ENCODE measurements at places on chromosomes 6 and 20. TPM values are rescaled to one million over a fixed set of nuclear protein-coding genes. Genes with fewer than 3 reads are reported as not detected.

Gene RSPH4A
- total RNA-seq, result 0.78 TPM

GRCh38 chr6:169539176-169539897 lies 162.5 kb downstream of the WDR27 start:
- DNase-seq, result no peak
- H3K27me3 ChIP-seq, result no peaks in the 10 kb centered on the region
- no peaks in the 10 kb centered on the region for H3K4me1 ChIP-seq
- H3K4me3 ChIP-seq, result no peak overlapping the region
- no peak overlapping the region for H3K27ac ChIP-seq

Gene ADGRB3
- total RNA-seq, result 13.9 TPM

DNA sequence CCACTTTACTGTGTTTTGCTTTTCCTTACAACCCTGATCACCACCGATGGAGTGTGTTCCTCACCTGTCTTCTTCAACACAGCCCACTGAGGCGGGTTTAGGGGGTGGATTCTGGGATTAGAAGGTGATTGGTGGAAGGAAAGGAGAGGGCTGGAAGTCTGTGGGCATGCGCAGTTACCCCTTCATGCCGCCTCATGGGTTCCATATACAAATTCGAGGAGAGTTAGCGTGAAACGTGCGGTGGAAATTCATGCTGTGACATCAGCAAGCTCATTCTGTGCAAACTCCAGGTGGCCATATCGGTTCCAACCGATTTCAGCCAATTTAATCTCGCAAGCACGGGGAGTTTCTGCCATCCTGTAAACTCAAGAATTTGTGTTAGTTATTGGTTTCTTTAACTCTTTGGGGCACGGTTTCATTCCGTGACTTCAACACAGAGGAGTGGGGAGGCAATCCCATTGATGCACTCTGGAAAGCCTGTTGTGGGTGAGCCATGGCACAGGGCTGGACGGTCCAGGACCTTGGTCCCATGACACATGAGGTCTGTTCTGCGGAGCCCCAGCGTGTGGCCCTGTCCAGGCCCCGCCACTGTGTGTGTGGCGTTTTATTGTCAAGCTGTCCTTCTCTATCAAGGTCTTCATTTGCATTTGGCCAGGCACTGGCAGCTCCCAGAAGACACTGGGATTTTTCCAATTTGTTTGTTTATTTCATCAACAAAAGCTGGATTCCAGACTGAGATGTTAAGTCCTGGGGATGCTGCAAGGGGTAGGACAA lies 482.8 kb upstream of the SULF2 start:
- DNase-seq, result no peak
- no peaks in the 10 kb centered on the region for H3K27me3 ChIP-seq
- H3K4me3 ChIP-seq, result no peak overlapping the region
- no peaks in the 10 kb centered on the region for H3K36me3 ChIP-seq
- no peaks in the 10 kb centered on the region for H3K4me1 ChIP-seq

Gene KCNQ5
- 5.2 TPM for total RNA-seq

- DNase-seq, result no peak
- H3K27me3 ChIP-seq, result no peaks in the 10 kb centered on the region
These were observed 586 bp upstream of the HMGA1 start for GRCh38 chr6:34236131-34236442.

DNA sequence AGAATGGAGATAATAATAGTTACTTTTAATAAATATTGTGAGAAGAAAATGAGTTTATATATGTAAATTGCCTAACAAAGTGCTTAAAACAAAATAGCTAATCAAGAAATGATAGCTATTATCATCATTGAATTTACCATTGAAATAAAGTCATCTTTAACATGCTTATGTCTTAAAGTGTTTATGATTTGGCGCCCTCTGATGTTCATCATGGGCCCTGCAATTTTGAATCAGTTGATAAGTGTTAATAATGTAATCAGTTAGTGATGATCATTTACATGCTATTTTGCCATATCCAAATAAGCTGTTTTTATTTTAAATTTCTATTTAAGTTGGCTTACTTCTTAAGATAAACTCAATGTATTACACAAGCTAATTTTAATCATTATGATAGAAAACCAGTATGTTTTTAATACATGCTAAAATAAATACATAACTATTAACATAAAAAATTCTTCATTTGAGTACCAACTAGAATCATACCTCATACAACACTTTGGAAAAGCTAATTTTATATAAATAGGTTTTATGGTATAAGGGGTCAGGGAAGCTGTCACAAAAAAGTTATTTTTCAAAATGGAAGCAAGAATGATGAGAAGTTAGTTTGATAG lies 39.2 kb upstream of the TPD52L1 start:
- H3K4me1 ChIP-seq, result peaks cover 24% of the 10 kb centered on the region
- no peaks in the 10 kb centered on the region for H3K27me3 ChIP-seq
- H3K36me3 ChIP-seq, result peaks cover 24% of the 10 kb centered on the region
- H3K4me3 ChIP-seq, result no peak overlapping the region
- H3K27ac ChIP-seq, result no peak overlapping the region
- no peak for DNase-seq

- DNase-seq, result no peak
- peaks cover 5% of the 10 kb centered on the region for H3K4me1 ChIP-seq
- H3K4me3 ChIP-seq, result no peak overlapping the region
These were observed 45.2 kb downstream of the RPP40 start for GRCh38 chr6:4958624-4959023.

Gene KIF25
- 1.6 TPM for total RNA-seq

Gene ZSCAN16
- 9.1 TPM for total RNA-seq

DNA sequence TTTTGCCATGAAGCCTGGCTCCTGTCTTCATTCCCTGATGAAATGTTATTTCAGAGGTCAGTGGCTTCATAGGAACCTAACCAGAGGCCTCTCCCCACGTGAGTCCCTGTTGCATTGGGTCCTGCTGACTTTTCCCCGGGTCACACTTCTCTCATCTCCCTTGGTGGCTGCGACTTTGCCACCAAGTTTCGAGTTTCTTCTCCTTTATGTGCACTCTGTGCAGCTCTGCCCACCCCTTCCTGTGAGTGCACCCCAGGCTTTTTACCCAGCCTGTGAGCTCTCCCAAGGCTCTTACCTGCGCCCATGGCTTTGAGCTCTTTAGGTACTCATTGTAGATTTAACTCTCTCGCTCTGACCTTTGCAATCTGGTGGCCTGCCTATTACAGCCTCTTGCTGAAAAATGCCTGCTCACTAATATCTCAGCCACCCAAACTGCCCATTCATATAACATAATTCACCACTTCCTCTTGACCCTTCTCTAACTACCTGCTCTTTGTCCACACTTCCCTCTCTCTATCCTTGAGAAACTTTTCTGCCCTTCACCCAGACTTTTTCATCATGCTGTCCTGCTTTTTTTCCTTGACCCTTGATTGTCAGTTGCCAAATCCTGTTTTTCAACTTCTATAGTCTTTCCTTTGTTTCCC lies 105.9 kb downstream of the SASH1 start:
- no peak for DNase-seq
- H3K27me3 ChIP-seq, result no peaks in the 10 kb centered on the region
- H3K4me1 ChIP-seq, result peaks cover 31% of the 10 kb centered on the region
- H3K36me3 ChIP-seq, result peaks cover 9% of the 10 kb centered on the region
- no peak overlapping the region for H3K27ac ChIP-seq

Gene ARMC2
- 11.3 TPM for total RNA-seq

Gene OVOL2
- 8.6 TPM for total RNA-seq

DNA sequence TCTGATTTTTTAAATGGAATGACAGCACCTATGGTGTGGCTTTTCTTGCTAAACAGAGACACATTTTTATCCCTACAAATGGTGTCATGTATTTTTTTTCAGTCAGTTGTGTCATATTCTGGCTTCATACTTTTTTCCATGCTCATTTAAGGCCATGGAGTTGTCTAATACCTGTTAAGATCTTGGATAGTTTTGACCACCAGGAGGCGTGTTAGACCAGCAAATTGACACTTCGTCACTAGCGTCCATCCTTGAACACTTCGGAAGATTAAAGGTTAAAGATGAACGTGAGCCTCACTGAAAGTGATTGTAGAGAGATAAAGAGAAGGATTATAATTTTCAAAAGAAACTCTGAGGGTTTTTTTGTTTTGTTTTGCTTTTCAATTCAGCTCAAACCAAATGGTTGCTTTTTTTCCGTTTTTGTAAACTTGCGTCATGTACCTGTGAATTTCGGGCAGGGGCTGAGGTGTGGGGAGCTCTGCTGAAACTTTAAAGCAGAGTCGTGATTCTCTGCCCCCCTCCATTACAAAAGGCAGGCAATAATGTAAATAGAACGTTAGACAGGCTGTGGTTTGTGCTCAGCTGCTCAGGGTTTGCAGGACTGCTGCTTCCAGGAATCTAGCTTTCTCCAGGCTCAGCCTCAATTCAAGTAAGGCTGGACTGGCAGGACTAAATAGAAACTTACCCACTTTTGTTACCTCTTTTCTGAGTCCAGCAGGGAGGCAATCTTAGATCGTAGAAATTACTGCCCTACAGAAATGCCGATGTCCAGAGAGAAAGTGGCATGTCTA lies 245.1 kb downstream of the FOXA2 start:
- no peak overlapping the region for H3K27ac ChIP-seq
- H3K27me3 ChIP-seq, result peaks cover 75% of the 10 kb centered on the region
- H3K4me1 ChIP-seq, result peaks cover 3% of the 10 kb centered on the region
- DNase-seq, result no peak
- no peaks in the 10 kb centered on the region for H3K36me3 ChIP-seq

GRCh38 chr6:137708481-137708880 lies 158.6 kb upstream of the TNFAIP3 start:
- H3K36me3 ChIP-seq, result no peaks in the 10 kb centered on the region
- no peak overlapping the region for H3K27ac ChIP-seq
- no peak for DNase-seq

Gene MACROD2
- 10.0 TPM for total RNA-seq

DNA sequence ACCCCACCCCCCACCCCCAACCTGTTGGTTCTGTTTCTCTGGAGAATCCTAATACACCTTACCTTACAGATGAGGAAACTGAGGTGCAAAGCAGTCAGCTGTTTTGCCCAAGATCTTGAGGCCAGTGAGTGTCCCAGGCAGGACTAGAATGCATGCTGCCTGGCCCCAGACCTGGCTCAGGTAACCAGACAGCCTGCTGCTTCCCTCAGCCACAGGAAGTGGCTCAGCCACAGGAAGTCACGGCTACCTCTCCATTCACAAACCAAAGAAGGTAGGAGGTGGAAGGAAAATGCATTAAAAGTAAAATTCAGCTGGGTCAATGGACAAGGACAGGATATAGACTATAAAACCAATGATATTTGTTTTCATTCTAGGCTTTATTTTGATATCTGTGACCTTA lies 517.6 kb downstream of the CD83 start:
- H3K27ac ChIP-seq, result no peak overlapping the region
- no peak overlapping the region for H3K4me3 ChIP-seq
- peaks cover 13% of the 10 kb centered on the region for H3K4me1 ChIP-seq
- DNase-seq, result no peak

GRCh38 chr6:109912118-109912517 lies 66.0 kb upstream of the GPR6 start:
- H3K27me3 ChIP-seq, result no peaks in the 10 kb centered on the region
- DNase-seq, result no peak
- no peak overlapping the region for H3K4me3 ChIP-seq
- H3K4me1 ChIP-seq, result peaks cover 37% of the 10 kb centered on the region

GRCh38 chr20:62651285-62652021 lies 9.2 kb downstream of the SLCO4A1 start:
- H3K4me3 ChIP-seq, result no peak overlapping the region
- no peaks in the 10 kb centered on the region for H3K36me3 ChIP-seq
- peaks cover 7% of the 10 kb centered on the region for H3K27me3 ChIP-seq
- DNase-seq, result peak; percentile 81

Gene SMLR1
- not detected for total RNA-seq

DNA sequence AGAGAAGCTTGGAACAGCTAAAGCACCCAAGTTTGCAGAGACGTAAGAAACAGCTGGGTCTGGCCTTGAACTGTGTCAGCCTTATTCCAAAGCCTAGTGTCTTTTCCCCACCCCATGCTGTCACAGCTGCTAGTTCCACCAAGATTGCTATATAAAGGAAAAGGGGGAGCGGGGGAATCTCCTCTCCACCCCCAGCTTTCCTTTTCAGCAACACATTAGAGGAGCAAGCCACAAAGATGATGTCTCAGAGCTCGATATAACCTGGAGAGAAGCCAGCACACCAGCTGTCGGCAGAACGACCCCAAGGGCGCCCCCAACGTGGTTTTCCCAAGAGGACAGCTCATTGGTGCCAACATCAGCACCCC lies 36.5 kb downstream of the ATP9A start:
- DNase-seq, result no peak
- peaks cover 6% of the 10 kb centered on the region for H3K4me1 ChIP-seq
- peaks cover 3% of the 10 kb centered on the region for H3K36me3 ChIP-seq

DNA sequence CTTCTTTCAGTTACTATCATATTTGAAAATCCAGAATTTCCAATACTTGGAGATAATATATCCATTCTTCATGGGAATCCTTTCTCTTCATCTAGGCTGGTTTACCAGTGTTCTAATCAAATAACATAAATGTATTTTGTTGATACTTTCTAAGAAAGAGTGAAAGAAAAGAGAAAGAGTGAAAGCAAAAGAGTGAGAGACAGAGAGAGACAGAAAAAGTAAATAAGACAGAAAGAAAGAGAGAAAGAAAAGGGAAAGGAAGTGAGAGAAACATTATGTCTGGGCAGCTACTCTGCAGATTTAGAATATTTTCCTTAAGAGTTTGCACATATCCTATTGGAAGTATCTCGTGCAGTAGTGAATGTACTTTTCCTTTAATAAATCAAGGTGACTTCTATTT lies 781.0 kb upstream of the GJE1 start:
- H3K36me3 ChIP-seq, result no peaks in the 10 kb centered on the region
- peaks cover 6% of the 10 kb centered on the region for H3K4me1 ChIP-seq

DNA sequence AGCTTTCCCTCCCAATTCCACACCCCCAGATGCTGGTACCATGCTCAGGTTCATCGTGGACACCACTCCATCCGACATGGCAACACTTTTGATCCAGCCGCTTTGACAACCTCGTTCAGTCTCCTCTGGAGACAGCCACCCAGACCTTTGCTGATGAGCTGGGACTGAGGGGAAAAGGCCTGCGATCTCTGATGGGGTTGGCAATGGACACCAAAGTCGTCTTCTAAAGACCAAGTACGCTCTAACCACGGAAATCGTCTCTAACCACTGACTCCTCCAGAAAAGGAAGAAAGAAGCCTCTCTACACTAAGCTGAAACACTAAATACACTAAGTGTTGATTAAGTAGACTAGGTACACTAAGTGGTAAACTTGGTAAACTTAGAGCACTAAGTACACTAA lies 26.1 kb upstream of the HLA-E start:
- no peak overlapping the region for H3K27ac ChIP-seq
- H3K4me3 ChIP-seq, result no peak overlapping the region
- H3K4me1 ChIP-seq, result peaks cover 4% of the 10 kb centered on the region

GRCh38 chr6:27478141-27478705 lies 5.3 kb upstream of the ZNF184 start:
- no peak overlapping the region for H3K27ac ChIP-seq
- no peaks in the 10 kb centered on the region for H3K4me1 ChIP-seq
- no peaks in the 10 kb centered on the region for H3K27me3 ChIP-seq
- no peaks in the 10 kb centered on the region for H3K36me3 ChIP-seq
- H3K4me3 ChIP-seq, result no peak overlapping the region

GRCh38 chr20:2237059-2237458 lies 58.7 kb upstream of the TGM3 start:
- H3K36me3 ChIP-seq, result no peaks in the 10 kb centered on the region
- H3K27ac ChIP-seq, result peak overlapping the region; percentile 54
- DNase-seq, result no peak
- peaks cover 22% of the 10 kb centered on the region for H3K4me1 ChIP-seq
- H3K27me3 ChIP-seq, result no peaks in the 10 kb centered on the region

Data from mesothelial cell of epicardium (in vitro differentiated cells).